ENCODE measurements at places on chromosomes 5 and 9.

DNA sequence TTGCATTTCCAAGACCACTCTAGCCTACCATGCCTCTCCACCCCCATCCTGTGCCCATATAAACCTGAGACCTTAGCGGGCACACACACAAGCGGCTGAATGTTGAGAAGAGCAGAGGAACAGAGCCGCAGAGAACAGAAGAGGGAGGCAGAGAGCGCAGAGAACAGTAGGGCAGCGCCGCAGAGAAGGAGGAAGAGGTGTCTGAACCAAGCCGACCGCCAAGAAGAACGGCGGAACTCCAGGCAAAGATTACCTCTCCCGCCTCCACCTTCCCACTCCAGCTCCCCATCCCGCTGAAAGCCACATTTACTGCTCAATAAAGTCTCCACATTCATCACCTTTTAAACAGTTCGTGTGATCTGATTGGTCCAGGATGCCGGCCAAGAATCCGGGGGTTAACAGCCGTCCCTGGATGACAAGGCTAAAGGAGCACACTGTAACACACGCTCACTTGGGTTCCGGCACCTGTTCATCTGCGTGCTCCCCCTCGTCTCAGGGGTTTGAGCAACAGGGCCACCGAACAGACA is 33.2 kb downstream of the GRIN3A start:
- DNase-seq: peak; percentile 68

DNA sequence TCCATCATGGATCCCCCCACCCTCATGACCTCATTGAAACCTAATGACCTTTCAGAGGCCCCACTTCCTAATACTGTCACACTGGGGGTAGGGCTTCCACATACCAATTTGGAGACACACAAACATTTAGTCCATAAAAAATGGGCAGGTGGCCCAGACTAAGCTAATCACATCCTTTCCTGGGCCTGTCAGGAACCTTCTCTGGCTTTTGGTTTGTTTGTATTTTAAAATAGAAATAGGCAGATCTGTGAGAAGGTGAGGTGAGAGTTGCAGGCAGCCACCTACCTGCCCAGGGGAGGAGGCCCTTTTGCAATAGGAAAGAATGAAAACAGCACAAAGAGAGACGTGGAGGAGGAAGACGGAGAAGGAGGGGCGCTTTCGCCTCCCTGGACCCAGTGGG is 90.2 kb upstream of the BOD1 start:
- no peak for DNase-seq

GRCh38 chr5:35854248-35854647 is 2.4 kb upstream of the IL7R start:
- no peak for DNase-seq

GRCh38 chr5:169097374-169098326 is 203.3 kb downstream of the SLIT3 start:
- DNase-seq: no peak

DNA sequence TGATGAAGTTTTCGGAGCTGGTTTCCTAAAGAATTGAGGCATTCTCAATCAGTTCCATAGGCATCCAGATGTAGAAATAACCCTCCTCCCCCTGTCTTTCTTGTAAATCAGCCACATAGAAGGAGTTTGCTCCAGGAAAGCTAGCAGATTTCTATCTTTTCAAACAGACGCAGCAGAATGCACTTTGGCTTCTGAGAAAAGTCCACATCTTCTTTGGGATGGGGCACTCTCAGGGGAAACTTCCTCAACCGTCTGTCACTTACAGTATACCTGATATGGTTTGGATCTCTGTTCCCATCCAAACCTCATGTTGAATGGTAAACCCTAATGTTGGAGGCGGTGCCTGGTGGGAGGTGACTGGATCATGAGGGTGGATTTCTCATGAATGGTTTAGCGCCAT is 94.1 kb downstream of the SNCAIP start:
- no peak for DNase-seq

DNA sequence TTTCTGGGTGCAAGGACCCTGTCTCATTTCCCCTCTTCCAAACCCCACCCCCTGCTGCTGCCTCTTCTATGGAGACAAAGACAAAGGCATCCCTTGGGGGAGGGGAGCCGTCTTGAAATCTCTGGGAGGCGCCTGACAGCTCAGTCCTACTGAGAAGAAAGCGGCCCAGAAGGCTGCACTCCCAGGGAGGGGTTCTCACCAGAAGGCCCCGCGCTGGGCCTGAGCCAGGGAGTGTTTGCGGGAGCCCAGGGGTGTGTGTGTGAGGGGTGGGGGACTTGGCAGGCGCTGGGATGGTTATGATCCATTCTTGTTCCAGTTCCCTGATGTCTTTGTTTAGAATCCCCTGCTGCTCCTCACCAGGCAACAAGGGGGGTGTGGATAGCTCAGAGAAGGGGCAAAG is 45.7 kb upstream of the ALDH1B1 start:
- DNase-seq: peak; percentile 68

DNA sequence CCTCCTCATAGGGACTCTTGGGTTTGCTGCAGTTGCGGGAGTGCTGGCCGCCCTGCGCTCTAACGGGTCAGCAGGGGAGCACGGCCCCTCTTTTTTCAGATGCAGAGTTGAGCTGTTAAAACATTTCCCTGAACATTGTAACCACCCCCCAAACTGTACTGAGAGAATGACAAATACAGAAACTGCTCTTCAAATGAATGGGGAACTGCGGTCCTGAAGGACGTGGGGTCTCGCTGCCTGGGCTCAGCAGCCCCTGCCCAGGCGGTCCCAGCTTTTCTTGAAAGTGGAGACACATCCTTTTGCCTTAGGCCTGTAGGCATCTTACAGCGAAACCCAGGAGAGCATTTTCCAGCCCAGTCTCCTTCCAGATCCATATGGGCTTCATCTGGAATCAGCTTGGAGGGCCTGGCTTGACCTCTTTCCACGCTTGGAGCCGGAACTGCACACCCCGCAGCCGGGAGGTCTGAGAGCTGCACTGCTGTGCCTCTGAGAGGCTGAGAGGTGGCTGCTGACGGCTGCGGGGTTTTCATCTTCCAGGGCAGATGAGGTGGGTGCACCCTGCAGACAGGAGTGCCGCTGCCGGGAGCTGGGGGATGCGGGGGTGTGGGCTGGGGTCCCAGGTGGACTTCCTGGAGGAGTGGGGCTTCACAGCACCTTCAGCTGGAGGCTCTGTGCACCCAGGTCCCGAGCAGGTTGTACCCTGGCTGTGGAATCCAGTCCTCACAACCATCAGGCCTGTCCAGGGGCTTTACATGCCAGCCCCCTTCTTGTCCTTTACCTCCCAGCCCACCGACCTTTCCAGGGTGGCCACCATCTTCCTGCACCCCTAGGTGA is 1.2 kb upstream of the AGPAT2 start:
- no peak for DNase-seq

- DNase-seq: no peak
These were observed 194.2 kb downstream of the ATP10B start for GRCh38 chr5:160657622-160658458.

- no peak for DNase-seq
These were observed 29.1 kb upstream of the ABO start for GRCh38 chr9:133304158-133304470.

DNA sequence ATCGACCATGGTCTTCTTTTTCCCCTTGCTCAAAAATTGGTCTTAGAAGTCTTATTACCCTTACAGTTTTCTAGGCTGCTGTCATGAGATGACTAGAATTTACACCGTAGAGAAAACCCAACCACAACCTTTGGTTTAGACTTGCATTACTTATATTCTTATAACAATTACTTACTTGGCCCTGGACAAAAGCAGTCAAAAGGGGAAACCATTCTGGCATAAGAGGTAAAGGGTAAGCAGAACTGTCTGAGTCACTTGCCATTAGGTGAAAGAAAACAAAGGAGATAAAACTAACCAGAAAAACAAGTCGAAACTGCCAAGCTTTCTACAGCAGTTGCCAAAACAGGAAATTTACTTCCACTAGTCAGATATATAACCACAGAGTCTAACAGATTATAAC is 17.9 kb downstream of the TMEM245 start:
- no peak for DNase-seq

DNA sequence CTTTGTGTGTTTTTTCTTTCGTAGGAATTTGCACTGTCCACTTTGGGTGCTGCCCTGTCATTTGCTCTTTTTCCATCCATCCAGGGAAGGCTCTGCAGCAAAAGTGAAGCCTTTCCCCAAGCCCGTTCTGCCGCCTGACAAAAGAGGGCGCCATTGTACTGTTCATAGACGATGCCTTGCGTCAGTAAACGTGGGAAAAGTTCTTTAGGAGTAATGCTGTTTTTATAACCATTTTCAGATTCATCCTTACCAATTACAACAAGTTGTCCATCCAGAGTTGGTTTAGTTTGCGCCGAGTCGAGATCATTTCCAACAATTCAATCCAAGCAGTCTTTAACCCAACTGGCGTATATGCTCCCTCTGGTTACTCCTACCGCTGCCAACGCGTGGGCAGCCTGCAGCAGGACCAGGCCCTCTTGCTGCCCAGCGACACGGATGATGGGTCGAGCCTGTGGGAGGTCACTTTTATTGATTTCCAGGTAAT is 34.3 kb upstream of the RPS23 start:
- DNase-seq: peak; percentile 59

GRCh38 chr5:131974016-131974415 is 28.6 kb upstream of the MEIKIN start:
- DNase-seq: no peak

GRCh38 chr9:99126312-99126711 is 21.4 kb downstream of the TGFBR1 start:
- DNase-seq: no peak

GRCh38 chr5:64161420-64161819 is 4.2 kb upstream of the RNF180 start:
- DNase-seq: no peak

DNA sequence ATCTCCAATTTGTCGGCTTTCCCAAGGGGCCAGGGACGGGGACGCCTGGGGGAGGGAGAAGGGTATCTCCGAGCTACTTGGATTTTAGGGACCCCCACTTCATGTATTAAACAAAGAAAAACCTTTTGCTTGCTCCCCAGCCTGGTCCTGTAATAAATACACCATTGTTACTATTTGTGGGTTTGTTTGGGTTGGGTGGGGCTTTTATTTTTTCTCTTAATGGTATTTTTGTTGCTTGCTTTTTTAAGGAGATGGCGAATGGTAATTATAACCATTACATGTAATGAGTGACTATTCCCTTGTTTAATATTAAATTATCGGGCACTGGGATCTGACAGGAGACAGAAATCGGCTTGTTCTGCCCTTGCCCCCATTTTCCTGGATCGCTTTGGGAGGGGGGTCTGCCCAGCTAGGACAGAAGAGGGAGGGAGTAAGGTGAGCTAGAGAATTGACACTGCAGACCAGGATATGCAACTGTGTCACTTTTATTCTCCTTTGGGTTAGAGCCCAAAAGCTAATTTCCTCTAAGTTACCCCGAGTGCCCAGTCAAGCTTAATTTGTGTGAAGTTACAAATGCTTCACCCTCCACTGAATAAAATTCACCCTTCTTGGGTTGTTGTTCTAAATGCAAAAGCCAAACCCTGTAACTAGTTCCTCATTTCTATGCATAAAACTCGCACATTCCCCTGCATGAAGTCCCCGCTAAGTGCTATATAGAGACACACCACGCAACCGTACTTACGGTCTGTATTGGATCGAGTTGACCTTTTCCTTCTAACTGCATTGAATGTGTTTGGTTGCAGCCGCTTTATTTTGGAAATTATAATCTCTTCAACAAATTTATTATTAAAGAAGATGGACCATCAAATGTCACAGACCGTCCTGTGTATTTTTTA is 1.6 kb upstream of the ZNF608 start:
- peak; percentile 76 for DNase-seq

DNA sequence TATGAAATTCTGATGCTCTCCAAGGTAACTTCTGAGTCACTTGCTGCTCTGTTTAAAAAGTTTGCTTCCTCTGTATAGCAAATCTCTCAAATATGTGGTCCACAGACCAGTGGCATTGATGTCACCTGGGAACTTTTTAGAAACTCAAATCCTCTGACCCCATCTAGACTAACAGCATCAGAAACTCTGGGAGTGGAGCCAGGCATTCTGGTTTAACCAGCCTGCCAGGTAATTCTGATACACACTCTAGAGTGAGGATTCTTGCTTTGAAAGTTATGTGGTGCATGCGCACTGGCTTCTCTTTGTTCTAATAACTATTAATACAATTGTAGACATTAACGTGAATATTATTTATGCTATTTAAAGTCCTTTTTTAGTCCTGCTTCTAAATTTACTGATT is 298.1 kb downstream of the SLF1 start:
- DNase-seq: no peak
